ENCODE measurements at places on chromosomes 16 and 17.

GRCh38 chr17:81935709-81936084 lies 1.4 kb downstream of the PYCR1 start:
- DNase-seq, result no peak

DNA sequence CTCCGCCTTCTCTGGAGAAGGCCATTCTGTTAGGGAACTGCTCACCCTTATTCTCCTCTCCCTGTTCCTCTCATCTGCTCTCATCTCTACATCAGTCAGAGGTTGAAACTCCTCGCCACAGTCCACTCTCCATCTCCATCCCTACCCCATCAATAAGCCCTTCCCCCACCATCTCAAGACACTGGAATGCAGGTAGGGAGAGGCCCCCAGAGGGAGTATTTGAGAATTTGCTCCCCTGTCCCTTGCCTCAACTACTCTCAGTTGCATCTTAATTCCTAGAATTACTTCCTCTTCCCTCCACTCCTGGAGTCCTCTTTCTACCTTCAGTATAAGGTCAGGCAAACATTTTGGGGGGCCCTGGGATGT lies 2.0 kb upstream of the AATF start:
- no peak for DNase-seq

DNA sequence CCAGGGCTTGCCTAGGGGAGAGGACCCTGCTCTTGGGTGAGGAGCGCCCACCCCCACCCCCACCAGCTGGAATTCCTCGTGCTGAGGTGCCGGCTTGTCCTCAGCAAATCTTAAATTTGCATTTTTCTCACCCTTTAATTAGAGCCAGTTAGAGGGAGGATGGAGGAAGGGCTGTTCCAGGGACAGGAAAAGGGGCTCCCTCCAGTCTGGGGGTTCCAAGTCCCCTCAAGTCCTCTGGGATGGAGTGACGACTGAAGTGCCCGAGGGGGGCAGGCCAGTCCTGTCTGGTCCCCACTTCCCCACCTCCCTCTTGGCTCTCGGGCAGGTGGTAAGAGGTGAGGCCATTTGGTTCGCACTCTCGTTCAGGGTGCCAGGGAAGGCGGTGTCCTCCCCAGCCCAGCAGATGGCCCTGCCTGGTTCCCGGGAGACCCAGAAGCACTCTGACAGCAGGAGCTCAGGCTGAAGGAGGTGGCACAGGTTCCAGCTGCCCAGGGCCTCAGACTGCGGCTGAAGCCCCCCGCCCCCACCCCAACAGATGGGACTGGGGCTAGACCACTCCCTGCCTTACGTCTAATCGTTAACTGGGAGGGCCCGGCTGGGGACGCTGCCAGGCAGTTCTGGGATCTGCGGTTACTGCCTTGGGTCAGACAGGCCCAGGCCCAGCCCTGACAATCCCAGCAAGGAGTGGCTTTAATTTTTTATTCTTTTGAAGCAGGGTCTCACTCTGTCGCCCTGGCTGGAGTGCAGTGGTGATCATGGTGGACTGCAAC lies 2.2 kb downstream of the RAB26 start:
- peak; percentile 68 for DNase-seq

GRCh38 chr17:978103-979093 lies 1.2 kb downstream of the NXN start:
- peak; percentile 25 for DNase-seq

- DNase-seq, result no peak
These were observed 82.1 kb downstream of the CFDP1 start for GRCh38 chr16:75351183-75351582.

GRCh38 chr17:17479209-17479608 lies 2.4 kb downstream of the MED9 start:
- no peak for DNase-seq

DNA sequence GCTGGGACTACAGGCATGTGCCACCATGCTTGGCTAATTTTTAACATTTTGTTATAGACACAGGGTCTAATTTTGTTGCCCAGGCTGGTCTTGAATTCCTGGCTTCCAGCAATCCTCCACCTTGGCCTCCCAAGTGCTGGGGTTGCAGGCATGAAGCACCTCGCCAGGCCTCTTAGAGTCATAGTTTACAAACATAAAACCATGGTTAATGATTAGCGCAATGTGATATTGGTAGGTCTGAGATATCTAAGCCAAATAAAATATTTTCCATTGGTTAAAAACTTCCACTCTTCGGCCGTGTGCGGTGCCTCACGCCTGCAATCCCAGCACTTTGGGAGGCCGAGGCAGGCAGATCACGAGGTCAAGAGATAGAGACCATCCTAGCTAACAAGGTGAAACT lies 16.6 kb downstream of the TXNDC11 start:
- no peak for DNase-seq

GRCh38 chr17:70314506-70314905 lies 145.2 kb downstream of the KCNJ2 start:
- no peak for DNase-seq

- no peak for DNase-seq
These were observed 61.4 kb upstream of the IRX3 start for GRCh38 chr16:54347961-54348360.

- DNase-seq, result no peak
These were observed 12.1 kb upstream of the NDUFAB1 start for GRCh38 chr16:23608194-23608593.

DNA sequence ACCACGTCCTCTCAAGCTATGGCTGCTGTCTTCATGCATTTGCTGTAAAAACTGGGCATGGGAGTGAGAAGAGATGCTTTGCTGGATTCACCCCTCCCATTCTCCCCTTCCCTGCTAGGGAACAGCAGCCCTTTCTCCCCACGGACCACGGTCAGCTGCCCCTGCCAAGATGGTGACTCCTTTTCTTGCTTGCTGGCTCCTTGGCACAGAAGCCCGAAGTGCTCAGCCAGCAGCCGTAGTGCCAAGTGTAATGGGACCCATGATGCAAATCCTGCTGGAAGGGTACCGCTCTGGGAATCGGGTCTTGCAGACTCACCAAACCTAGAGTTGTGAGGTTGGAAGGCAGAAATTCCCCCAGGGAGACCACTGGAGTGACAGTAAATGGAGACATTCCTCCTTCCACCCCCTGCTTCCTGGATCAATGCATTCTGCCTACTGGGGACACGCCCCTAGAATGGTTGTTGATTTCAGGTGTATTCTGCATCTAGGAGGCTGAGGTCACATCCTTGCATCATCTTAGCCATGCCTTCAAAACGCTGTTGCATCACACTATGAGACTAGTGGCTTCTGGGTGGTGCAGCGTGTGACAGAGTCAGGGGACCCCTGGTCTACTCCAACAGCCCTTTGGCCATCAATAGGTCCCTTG lies 63.0 kb upstream of the CBX4 start:
- DNase-seq, result no peak

DNA sequence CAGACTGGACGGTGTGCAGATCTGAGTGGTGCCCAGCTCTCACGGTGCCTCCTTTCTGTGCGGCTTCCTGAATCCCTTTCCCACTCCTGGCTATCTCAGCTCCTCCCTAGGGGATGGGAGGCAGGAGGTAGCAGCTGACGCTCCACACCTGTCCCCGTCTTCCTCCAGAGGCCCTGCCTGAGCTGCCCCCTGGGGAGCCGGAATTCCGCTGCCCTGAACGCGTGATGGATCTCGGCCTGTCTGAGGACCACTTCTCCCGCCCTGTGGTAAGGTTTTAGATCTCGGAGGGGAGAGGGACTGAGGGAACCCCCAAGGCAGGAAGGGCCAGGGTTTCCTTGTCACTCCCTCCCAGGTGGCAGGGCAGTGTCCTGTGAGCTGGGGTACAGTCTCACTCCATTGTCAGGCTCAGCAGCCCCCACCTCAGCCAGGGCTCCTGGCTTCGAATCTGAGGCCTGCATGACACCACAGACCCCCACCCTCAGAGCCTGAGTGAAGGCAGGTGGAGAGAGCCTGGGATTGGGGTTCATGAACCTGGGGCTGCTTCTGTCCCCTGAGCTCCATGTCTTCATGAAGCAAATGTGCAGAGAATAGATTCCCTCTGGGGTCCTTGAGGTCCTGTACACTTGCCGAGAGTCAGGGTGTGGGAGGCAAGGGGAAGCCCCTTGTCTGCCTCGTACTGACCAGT lies 6.6 kb downstream of the DEF8 start:
- no peak for DNase-seq

DNA sequence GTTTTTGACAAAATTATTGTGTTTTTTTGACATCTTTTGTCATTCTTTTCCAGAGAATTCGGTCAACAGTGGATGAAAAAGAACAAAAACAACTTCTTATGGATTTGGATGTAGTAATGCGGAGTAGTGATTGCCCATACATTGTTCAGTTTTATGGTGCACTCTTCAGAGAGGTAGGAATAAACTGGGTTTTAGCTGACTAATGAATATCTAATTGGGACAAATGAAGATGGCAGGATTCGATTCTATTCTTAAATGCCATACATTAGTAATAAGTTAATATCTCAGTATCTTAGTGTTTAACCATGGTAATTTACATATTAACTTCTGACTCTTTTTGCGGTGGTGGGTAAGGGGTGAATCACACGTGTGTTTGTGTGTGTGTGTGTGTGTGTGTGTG lies 74.8 kb downstream of the MAP2K4 start:
- DNase-seq, result no peak

- no peak for DNase-seq
These were observed 8.7 kb upstream of the PITPNA start for GRCh38 chr17:1571341-1571704.

- DNase-seq, result peak; percentile 48
These were observed 74.8 kb upstream of the GRIN2A start for GRCh38 chr16:10256784-10257641.

- no peak for DNase-seq
These were observed 58.2 kb downstream of the RMI2 start for GRCh38 chr16:11403534-11403795.

GRCh38 chr17:73292031-73292531 lies 19.7 kb downstream of the CDC42EP4 start:
- no peak for DNase-seq

GRCh38 chr16:30096862-30097563 lies 1.0 kb upstream of the YPEL3 start:
- DNase-seq, result no peak

GRCh38 chr16:30064729-30065101 lies 845 bp upstream of the ALDOA start:
- DNase-seq, result no peak

DNA sequence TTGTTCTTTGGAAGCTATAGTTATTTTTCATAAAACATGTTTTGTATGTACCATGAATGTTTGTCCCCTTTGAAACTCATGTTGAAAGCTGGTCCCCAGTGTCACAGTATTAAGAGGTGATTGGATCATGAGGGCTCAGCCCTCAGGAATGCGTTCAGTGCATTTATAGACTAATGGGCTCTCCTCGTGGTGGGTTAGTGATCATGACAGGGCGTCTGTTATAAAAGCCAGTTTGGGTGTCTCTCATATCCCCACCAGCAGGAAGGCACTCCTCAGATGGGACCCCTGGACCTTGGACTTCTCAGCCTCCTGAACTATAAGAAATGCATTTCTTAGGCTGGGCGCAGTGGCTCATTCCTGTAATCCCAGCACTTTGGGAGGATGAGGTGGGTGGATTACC lies 10.4 kb downstream of the BANP start:
- no peak for DNase-seq

DNA sequence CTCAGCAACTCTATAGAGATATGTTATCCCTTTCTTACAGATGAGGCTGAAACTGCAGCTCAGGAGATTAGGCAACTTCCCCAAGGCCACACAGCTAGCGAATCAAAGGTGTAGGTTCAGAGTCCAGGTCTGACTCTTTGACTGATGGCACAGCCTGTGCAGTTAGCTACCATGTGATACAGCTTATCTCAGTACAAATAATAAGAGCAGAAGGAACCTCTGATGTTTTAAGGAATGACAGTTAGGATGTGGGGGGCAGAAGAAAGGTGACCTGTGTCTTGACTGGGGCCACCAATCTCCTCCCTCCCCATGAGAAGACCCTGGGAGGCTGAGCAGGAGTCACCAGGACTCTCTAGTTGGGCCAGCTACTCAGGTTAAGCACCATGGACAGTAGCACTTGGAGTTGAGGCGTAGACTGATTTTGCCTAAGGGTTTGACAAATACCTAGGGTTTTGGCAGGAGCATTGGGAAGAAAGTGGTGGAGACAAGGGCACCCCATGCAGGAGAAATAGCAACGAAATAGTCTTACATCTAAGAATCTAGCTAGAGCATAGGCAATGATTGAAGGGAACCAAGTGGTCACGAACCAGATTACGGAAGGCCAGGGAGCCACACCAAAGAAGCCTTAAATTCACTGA lies 22.8 kb upstream of the ACSM2B start:
- DNase-seq, result no peak

DNA sequence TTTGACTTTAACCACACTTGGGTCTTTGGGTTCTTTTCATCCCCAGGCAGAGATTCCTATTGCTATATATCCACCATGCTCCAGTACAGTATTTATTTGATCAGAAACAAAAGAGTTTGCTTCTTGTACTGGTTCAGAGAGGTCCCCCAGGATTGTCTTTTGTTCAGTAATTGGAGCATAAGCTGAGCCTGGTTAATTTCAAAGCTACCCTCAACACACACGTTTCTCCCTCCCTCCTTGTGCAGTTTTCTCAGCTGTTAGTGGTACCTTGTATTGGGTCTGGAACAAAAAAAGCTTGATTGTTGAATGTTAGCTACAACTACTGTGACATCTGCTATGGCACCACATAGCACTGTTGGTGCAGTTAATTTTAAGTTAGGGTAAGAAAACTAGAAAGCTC lies 50.0 kb downstream of the NUP93 start:
- no peak for DNase-seq

DNA sequence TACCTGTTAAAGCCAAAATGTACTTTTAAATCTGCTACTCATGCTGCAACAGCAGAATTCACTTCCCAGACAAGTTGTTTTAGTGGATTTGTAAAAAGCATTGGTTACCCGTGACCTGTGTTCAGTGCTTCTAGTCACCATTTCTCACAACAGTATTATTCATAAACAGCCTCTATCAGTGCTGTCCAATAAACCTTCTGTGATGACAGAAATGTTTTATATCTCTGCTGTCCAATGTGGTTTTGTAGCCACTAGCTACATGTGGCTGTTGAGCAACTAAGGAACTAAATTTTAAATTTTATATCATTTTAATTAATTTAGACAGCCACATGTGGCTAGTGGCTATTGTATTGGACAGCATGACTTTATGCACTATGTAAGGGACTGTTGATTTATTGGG lies 12.6 kb downstream of the MAP3K3 start:
- DNase-seq, result no peak

All from HAP-1 (cell line).